ENCODE measurements at places on chromosomes 6 and 20. TPM values are rescaled to one million over a fixed set of nuclear protein-coding genes. Genes with fewer than 3 reads are reported as not detected.

Gene GPR6
- polyA plus RNA-seq: not detected

Gene SIRPA
- polyA plus RNA-seq: 29.9 TPM

Gene FKBP5
- polyA plus RNA-seq: 20.6 TPM

Gene DDR1
- 203 TPM for polyA plus RNA-seq

Gene CD93
- 36.2 TPM for polyA plus RNA-seq

Gene FLRT3
- polyA plus RNA-seq: 125 TPM

Gene TINAG
- 27.1 TPM for polyA plus RNA-seq

Gene PDYN
- polyA plus RNA-seq: 0.55 TPM

Gene SERPINB1
- 14.7 TPM for polyA plus RNA-seq
